Large intestine (tissue), 12 donors: ENCODE measurements at places on chromosomes 16 and 17.

GRCh38 chr16:29688172-29688571 lies 9.2 kb downstream of the QPRT start:
- DNase-seq: no peak

DNA sequence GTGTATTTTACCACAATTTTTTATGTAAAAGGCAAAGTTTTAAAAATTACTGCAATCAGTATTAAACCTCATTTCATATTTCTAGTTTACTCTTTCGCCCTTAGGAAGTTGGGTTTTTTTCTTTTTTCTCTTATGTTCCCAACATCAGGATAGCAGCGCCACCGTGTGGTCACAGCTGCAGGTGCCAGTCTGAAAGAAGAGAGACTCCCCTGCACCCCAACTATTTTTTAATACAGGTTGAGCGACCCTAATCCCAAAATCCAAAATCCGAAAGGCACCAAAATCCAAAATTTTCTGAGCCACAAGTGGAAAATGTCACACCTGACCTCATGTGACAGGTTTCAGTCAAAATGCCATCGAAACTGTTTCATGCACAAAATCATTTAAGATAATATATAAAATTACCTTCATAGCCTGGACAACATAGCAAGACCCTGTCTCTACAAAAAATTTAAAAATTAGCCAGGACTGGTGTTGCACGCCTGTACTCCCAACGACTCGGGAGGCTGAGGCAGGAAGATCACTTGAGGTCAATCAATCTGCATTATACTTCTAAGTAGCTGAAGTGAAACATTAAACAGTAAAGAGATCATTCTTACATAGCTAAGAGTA lies 21.8 kb upstream of the ASGR2 start:
- DNase-seq: peak; percentile 42

DNA sequence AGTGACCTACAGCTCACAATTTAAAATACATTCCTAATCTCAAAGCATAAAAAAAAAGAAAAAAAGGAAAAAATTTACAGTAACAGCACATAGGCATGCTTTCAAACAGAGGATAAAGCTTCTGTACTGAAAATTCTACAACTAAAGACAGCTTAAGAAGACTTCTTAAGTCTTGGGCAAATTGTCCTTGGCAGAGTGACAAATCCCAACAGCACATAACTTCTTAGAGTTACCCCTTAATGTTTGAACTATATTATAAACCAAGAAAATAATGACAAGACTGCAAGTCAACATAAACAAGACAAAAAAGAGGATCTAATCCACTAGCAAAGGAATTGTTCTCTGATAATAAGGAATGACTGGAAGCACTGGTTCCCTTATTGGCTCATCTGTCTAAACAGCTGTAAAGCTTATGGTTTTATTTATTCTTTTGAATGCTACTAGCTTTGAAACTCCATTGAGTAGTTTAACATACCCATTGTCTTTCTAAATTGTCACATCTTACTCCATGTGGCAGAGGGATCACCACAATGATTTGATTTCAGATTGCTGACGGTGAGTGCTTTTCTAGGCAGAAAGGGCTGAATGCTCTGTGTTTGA lies 1576.8 kb upstream of the GOT2 start:
- no peak for DNase-seq

- DNase-seq: no peak
Measured at GRCh38 chr17:80591788-80592187, 47.1 kb downstream of the RPTOR start.

DNA sequence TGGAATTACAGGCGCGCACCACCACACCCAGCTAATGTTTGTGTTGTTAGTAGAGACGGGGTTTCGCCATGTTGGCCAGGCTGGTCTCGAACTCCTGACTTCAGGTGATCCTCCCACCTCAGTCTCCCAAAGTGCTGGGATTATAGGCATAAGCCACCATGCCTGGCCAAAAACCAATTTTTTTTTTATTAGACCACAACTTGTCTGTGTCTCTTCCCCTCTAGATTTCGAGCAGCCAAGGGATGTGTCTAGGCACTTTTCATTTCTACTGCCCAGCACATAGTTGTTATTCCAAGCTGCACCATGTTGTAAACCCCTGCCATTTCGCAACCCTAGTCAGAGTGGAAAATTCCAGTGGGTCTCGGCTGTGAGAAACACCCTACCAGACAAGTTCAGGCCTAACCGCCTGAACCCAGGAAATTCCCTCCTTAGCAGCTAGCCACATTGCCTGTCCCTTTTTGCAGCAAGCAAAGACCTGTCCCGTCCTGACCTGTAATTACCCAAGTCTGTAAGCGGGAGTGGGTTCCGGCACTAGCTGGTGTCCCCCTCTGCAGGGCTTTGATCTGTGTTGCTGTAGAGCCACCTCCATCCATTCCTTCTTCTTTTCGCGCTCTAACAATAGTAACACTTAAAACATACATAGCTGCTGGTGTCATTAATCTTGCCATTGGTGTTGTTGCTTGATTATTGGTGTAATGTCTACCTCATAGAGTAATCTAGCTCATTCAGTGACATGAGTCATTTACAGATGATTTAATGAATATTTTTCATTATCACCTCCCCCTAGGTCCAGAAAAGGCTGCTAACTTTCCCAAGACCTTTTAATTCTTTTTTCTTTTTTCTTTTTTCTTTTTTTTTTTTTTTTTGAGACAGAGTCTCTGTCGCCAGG lies 77.3 kb upstream of the ATF7IP2 start:
- no peak for DNase-seq

GRCh38 chr17:32124985-32125847 lies 17.1 kb upstream of the RHOT1 start:
- peak; percentile 77 for DNase-seq

GRCh38 chr16:154217-155030 lies 2.0 kb downstream of the HBZ start:
- DNase-seq: no peak

DNA sequence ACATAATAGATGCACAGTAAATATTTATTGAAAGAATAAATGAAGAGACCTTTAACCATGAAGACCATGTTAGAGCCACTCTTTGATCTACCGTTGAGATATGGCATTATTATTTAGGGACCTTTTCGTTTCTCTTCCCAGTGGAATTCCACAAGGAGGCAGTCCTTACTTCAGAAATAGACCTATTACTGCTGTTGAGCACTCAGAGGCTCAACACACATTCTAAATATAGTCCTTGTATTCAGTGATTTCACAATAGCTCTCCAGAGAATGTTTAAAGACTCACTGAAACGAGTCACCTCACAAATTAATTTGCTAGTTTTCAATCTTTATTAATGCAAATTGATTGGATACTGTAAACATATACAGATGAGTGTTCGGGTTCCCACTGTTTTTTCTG lies 603.8 kb downstream of the CDH8 start:
- no peak for DNase-seq

DNA sequence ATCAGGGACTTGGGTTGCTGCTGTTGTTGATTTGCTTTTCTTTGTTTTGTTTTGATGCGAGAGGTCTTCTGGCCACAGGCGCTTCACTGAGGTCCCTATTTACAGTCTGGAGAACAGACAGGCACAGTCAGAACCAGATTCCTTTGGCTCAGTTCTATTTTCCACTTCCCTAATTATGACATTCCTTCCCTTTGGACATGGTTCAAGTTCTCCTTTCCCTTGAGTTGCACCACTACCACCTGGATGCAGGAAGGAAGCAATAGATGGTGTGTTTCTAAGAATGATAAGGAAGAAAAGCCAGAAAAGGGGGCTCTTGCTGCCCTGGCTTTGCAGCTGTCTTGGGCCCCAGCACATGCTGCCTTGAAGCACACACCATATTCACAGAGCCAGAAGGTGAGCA lies 160.6 kb downstream of the MAF start:
- DNase-seq: no peak

DNA sequence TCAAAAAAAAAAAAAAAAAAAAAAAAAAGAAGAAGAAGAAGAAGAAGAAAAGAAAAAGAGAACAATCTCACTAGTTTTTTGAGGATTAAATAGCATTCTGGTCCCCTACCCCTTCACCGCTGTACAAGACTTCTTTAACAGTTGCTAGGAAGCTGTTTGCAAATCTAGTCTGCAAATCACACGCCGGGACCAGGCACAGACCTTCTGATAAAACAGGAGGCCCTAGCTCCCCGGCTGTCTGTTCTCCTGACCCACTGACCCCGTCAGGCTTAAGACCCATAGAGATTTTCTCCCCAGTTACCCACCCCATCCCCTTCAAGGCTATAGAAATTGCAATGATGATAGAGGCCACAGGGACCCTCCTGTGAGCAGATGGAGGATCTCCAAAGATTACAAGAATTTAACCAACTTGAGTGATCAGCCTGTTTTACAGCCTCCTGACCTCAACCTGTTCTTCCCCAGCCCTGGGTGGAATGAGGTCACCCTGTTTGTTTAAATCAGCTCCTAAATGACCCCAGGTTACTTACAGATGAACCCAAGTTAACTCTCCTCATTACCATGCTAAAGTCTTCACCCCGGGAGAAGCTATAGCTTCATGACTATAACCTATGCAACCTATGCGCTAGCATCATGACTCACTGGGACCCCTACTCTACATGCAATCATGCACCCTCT lies 11.8 kb upstream of the SULT1A1 start:
- no peak for DNase-seq

DNA sequence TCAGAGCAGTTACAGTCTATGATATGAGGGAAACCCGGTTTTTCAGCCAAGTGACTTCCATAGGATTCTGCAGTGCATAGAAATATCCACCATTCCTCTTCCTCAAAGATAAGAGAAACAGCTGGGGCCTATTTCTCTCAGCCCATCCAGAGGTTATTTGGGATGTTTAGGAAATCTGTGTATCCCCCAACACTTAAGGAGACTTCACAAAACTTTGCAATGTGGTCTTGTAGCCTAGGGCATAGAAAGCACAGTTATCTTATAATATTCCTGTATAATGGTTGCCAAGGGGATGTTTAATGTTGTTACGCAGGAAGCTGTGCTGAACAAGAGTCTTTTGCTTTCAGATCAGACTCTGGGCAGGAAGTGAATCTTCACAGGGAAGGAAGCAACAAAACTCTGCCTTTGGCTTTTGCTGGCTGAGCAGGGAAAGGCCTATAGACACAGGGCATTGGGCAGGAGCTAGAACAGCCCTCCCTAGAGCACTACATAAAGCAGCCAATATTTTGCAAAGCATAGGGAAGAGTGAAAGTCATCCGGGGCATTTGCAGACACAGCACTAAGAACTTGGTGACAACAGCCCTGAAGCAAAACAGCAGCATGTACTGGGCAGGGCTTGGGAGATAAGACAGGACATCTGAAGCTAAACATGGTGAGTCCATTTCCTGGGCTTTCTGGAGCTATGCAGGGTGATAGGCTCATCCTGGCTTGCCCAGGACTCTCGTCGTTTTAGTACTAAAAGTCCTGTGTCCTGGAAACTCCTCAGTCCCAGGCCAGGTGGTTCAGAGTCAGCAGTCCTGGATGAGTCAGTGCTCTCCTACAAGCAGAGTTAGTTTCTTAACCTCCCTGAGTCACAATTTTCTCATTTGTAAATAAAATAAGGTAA lies 18.7 kb upstream of the BEAN1 start:
- peak; percentile 58 for DNase-seq

GRCh38 chr17:59607817-59608403 lies 11.8 kb upstream of the CLTC start:
- DNase-seq: no peak

DNA sequence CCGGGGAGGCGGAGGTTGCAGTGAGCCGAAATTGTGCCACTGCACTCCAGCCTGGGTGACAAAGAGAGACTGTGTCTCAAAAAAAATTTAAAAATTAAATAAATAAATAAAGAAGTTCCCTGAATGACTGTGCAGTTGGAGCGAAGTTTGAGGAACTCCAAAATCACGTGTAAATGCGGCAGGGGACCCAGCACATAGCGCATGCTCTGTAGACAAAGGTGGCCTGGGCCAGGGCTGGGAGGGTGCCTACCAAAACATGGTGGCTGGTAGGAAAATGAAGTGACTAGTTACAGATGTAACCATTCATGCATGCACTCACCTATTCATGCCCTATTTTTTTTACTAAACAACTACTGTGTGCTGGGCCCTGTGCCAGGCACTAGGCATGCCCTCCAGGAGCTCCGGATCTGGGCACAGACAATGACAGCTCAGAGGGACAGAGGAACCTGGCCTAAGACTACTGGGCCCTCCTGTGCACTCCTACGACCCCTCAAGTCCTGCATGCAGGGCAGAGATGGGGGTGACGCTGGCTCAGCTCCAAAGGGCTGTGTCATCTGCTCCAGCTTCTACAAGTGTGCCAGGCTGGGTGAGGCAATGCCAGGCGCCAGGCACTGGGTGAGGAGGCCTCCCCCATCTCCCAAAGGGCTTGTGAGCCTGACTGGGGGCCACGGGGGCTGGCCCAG lies 65.3 kb downstream of the RMI2 start:
- no peak for DNase-seq

DNA sequence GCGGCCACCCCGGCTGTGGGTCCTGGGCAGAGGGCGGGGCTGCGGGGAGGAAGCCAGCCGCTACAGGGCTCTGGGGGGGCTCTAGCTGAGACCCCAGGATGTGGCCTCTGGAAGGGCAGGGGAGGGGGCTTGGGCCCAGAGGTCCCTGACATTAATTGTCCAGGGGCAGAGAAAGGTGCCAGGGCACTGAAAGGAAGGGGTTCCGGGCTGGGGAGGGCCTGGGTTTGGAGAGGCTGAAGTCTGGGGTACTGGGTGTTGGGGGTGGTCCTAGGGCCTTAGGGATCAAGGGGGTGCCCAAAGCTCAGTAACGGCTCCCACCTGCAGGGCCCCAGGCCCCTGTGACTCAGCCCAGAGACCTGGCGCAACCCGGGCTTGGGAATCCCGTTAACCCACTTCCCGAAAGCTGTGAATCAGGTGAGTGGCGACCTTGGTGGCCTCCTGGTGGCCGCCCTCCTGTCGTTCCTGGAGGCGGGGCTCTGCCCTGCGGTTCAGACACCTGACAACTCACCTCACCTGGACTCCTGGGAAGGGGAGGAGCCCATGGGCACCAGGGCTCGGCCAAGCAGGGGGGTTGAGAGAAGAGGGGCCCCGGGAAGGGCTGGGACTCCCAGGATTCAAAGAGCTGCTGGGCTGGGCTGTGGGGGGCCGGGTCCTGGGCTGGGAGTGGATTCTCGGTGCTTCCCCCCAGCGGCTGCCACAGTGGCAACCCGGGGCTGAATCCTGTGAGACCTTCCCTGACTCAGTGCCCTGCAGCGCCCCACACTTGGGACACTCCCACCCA lies 465 bp upstream of the PRSS22 start:
- DNase-seq: peak; percentile 95

GRCh38 chr17:77315010-77315409 lies 174.2 kb downstream of the SEC14L1 start:
- no peak for DNase-seq
